CD4-positive, CD25-positive, alpha-beta regulatory T cell (primary cell): ENCODE measurements at places on chromosomes 2 and 18. TPM values are rescaled to one million over a fixed set of nuclear protein-coding genes. Genes with fewer than 3 reads are reported as not detected.

The IL36G gene
- not detected for polyA plus RNA-seq

DNA sequence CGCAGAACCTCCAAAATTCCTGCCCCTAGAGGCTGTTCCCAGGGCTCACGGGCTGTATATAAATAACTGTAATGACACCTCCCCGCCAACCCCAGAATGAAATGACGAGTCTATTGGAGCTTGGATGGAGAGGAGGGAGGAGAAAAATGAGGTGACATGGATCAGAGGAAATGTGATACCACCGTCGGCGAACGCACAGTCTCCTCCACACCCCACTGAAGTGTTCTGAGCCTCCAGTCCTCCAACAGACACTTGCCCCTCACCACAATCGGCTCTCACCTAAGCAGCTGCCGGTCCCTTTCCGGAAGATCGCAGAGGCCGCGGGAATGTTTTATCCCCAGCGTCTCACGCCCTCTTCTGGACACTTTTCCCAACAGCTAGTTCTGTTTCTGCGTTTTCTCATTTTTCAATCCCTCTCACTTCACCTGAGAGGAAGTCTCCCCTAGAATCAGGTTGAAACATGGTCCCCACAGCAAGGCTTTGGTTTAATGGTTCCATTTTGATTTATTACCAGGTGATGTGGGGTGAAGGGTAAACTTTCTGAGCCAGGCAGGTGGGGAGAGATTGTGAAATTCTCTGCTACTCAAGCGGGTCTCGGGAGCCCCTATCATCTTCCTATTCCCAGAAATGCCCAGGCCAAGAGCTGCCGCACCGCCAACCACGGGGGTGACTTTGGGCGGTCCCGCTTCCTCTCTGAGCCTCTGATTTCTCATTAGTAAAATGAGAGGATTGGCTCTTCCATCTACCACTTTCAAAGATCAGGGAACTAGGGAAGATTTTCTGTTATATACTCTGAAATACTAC, 9.1 kb upstream of the MYO5B start:
- no peak for DNase-seq

- DNase-seq, result no peak
Measured at GRCh38 chr2:71897137-71897480, 250.6 kb downstream of the CYP26B1 start.

GRCh38 chr2:37405781-37406180, 61.4 kb downstream of the QPCT start:
- no peak for DNase-seq

GRCh38 chr2:158463496-158464095, 6.8 kb downstream of the PKP4 start:
- DNase-seq, result no peak

- no peak for DNase-seq
Measured at GRCh38 chr18:63965716-63966330, 4.1 kb upstream of the SERPINB8 start.

DNA sequence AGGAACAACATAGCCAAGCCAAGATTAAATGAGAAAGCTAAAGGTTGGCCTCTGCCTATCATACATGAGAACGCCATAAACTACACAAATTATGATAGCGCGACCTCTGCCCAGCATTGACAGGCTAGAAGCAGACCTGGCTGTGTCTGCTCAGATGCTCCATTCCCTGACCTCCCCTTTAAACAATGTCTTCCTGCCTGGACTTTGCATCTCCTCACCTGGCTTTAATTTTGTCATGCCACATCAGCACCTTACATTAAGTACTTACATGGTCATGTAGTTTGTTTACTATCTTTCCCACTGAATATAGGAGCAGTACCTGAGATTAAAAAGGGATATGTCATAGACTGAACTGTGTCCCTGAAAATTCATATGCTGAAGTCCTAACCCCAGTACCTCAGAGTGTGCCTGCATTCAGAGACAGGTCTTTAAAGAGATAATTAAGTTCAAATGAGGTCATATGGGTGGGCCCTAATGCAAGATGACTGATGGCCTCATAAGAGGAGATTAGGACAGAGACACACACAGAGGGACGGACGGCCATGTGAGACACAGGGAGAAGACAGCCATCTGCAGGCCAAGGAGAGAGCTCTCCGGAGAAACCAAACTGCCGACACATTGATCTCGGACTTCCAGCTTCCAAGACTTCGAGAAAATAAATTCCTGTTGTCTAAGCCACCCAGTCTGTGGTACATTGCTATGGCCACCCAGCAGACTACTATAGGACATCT, 103.7 kb downstream of the BIN1 start:
- DNase-seq, result no peak

- no peak for DNase-seq
Measured at GRCh38 chr18:46877329-46877987, 39.8 kb downstream of the PIAS2 start.

DNA sequence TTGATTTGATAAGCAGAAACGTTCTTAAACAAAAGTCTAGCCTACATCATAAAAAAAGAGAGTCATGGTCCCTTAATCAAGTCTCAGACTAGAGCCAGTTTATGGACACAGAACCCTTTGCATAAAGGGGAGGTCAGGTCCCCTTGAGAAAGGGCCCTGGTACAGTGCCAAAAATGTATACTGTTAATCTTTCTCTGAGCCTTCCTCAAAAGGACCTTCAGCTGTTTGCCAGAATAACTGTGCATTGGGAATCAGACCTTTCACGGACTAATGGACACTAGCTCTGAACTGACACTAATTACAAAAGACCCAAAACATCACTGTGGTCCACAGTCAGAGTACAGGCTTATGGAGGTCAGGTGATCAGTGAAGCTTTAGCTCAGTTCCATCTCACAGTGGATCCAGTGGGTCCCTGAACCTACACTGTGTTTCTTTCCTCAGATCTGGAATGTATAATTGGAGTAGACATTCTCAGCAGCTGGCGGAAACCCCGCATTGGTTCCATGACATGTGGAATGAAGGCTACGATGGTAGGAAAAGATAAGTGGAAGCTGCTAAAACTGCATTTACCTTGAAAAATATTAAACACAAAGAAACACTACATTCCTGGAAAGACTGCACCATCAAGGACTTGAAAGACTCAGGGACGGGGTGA, 151.4 kb downstream of the TMEFF2 start:
- no peak for DNase-seq
